NCI-H1417 (cell line): ENCODE measurements at places on chromosomes 5 and 9.

DNA sequence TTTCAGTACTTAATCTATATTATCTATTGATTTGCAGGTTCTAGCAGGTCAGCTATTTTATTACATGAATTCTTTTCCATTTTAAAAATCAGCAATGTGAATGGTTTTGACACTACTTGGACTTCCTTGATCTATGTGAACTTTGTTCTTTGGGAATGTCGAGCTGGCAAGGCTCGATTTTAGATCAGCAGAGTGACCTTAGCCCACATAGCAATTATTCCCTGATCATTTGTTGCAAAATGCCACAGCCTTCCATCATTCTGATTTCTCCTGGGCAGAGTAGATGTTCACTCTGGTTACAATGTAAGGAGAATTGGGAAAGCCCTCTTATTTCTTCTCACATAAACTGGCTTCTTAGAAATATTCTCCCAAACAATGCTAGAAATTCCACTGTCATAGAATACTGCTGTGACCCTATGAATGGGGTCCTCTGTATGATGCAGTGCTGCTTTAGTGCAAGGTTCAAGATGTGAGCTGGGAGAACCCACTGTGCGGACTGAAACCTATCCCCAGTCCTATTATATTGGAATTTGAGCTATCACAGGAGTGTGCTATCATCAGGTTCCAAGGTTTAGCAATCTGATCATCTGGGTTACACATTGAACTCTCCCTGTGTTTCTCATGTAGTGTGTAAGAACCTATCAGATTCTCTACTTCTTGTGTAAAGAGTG, 15.7 kb upstream of the GDA start:
- no peak for DNase-seq

GRCh38 chr5:173020154-173020581, 36.0 kb upstream of the CREBRF start:
- DNase-seq, result no peak

GRCh38 chr5:142360051-142360498, 35.3 kb upstream of the SPRY4 start:
- DNase-seq, result no peak

DNA sequence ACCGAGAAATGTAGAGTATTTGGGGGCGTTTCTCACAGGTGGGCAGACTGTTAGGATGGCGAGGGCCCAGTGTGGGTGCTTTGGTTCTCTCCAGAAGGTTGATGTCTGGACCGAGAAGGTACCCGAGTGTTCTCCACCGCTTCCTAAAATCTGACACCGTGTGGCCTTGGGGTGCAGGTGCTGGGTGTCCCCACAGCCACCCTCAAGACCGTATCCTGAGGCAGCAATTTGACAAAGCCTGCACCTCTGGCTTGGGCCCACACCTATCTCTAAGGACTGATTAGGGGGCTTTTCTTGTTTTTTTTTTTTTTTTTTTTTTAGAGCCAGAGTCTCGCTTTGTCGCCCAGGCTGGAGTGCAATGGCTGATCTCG, 1.3 kb downstream of the PPP1R26 start:
- no peak for DNase-seq

DNA sequence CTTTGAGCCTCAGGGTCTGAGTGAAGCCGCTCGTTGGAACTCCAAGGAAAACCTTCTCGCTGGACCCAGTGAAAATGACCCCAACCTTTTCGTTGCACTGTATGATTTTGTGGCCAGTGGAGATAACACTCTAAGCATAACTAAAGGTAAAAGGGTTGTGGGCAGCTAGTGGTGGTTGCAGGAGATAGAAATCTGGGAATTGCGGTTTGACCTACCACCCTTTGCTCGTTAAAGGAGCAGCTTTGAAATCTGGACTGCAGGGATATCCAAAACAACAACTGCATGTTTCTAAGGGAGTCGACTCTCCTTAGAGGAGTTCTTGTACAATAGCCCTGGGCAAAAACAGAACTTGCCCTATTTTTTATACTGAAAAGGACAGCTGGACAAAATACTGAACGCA, 19.0 kb downstream of the ABL1 start:
- DNase-seq, result no peak

- DNase-seq, result no peak
Measured at GRCh38 chr9:112038017-112038408, 137.1 kb downstream of the SUSD1 start.

- DNase-seq, result no peak
Measured at GRCh38 chr9:14170392-14170931, 143.5 kb downstream of the NFIB start.
